ENCODE measurements at places on chromosomes 3 and 15.

DNA sequence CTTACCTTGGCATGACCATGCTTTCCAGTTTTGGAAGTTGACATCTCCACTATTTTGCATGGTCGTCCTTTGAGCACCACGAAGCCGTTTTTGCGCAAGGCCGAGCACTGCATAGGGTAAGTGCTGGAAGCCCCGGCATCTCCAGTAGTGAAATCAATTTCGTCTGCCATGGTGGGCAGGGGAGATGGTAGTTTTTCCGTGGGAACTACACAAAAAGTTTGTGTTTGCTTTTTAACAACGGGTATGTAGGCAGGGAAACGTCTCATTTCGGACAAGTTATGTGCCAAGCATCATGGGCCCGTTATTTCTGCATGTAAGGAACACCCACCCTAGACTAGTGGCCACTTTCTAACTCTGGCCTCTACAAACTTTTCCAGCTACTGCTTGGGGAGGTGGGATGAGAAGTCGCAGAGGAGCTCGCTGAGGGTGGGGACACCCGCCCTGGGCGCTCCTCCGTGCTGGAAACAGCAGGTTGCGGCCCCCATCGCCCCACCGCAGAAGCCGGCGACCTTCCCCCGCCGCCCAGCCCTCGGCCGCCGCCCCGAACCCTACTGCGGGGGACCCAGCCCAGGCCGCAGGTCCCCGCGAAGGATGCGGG, 701 bp downstream of the EIF5A2 start:
- no peak for DNase-seq

DNA sequence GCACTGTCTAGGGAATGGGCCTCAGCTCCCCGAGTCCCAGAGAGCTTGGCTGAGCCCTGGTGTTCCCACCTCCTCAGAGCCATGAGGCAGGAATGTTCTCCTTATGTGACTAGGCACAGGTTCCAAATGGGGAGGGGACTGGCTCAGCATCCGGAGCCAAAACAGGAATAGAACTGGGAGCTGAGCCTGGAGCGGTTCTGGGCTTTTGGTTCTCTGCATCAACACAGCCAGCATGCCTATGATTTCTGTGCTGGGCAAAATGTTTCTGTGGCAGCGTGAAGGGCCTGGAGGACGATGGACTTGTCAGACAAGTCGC, at the start of gene FAM131A:
FAM131A (plus strand) TSS at position 202 of the 316 bp plus-strand sequence; CDS start at position 233, 31 bp downstream.
- no peak for DNase-seq

GRCh38 chr15:101244036-101244781, 7.6 kb downstream of the CHSY1 start:
- no peak for DNase-seq

- DNase-seq, result no peak
These were observed 28.8 kb upstream of the SLC41A3 start for GRCh38 chr3:126112531-126113237.

- no peak for DNase-seq
These were observed 23.6 kb upstream of the ATG7 start for GRCh38 chr3:11248596-11248995.

- DNase-seq, result no peak
These were observed 23.3 kb upstream of the ATP1B3 start for GRCh38 chr3:141853081-141853601.

DNA sequence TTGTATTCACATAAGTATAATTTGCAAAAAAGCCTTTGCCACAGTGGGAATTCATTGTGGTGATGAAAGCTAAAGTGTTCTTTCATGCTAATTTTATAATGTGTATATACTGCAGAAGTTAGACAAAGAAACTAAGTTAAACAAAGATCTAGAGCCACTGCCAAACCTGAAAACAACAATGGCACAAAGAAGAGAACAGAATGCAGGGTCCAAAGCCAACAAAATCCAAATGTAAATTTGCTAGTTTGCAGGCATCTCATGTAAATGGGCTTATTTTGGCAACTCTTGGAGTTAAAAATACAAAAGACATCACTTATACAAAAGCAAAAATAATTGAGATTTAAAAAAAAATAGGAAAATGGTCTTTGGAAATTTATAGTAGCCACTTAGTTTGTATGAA, 123.0 kb downstream of the TCF12 start:
- no peak for DNase-seq

DNA sequence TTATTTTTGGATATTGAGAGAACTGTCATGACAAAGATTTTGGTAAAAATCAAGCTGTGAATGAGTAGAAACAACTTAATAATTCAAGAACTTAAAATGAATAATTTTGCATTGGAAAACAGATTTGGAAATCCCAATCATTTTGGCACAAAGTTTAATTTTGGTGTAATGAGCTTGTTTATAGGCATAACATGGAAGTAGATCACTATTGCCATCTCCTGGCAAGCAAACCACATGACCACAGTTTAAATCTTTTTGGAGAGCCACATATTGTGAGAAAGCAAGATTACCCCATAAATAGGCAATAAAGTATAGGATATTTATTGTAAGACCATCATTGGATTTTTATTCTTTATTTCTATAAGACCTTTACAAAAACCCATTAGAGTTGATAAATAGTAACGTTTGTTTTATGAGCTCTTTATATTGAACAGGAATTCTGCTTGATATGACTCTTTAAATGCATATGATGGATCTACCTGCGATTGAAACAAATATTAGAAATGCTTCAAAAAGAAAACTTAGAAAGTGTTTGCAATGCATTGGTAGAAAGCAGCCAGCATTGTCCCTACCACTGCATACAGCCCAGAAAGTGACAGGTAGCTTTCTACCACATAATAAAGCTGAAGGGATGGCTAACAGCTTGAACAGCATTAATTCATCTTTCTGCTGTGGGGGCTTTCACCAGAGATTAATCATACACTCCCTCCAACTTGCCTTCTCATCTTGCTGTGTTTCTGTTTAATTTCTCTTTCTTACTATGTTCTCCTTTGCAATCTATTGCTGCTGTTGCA, 766.8 kb downstream of the TBL1XR1 start:
- DNase-seq, result no peak

- no peak for DNase-seq
These were observed 36.7 kb upstream of the BCL6 start for GRCh38 chr3:187782006-187782405.

GRCh38 chr3:37689645-37690356, 171.9 kb upstream of the CTDSPL start:
- no peak for DNase-seq

GRCh38 chr15:80606511-80607071, 88.5 kb upstream of the ABHD17C start:
- DNase-seq, result no peak

DNA sequence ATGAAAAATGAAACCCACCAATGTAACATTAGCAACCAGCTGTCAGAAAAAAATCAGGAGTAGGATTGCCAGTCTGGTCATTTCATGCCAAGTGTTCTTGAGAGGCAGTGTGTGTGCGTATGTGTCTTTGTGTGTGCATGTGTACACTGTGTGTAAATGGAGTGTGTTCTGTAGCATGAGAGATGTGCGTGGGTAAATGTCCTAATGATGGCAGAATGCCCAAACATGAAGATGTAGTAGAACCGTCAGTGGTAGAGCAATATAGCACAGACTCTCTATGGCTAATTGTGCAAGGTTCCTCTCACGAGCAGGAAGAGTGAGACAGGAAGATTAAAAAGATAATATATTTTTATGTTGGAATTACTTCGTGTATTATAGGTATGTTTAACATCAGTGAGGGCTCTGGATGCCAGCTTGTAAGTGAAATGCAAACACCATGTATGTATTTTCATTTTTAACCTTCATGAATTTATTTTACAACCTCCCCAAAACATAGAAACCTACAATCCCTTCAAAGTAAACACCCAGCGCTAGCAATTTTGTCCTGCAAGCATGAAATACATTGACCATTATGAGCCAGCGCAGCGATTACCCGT, 1038.7 kb downstream of the IGSF11 start:
- no peak for DNase-seq

DNA sequence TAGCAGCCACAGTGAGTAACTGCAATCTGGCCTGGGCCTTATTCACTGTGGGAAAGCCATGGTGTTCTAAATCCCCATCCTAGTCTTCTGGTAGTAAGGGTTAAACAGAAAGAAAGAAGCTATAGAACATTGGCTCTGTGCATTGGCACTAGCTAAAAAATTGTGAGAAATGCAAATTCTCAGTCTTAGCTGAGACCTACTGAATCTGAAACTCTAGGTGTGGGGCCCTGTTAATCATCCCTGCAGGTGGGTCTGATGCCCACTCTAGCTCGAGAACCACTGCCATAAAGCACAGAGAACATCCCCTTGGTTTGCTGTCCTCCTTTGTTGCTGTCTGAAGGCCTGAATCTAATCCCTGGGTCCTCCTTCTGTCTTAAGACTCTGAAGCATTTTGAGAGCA, 59.3 kb downstream of the MEIS2 start:
- DNase-seq, result no peak

GRCh38 chr3:43769885-43770425, 79.2 kb downstream of the ABHD5 start:
- DNase-seq, result no peak

GRCh38 chr3:65729555-65729954, 309.2 kb downstream of the MAGI1 start:
- DNase-seq, result no peak

- no peak for DNase-seq
These were observed 41.3 kb downstream of the ZNF445 start for GRCh38 chr3:44436181-44436580.

- DNase-seq, result no peak
These were observed 130.1 kb downstream of the P2RY1 start for GRCh38 chr3:152964911-152965609.

- no peak for DNase-seq
These were observed 96.4 kb downstream of the PYDC2 start for GRCh38 chr3:191557322-191557721.

Measured in RCC 7860 (cell line).